Midbrain (tissue), 1 donor: ENCODE measurements at places on chromosomes 6 and 20.

DNA sequence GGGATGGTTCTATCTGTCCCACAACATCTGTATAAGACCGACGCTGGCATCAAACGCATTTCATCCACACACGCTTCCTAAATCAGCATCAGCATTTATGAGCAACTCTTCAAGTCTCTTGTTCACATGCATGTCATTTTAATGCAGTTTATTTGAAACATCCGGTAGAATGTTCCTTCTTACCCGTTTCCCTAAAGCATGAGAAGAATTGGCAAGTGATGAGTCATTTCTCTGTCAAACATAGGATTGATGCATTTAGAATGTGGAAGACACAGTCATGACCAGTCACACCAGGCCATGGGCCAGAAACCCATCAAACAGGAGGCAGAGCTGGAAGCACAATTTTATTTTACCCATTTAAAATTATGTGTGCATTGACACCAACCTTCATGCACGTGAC lies 122.8 kb downstream of the UST start:
- no peak for DNase-seq

GRCh38 chr6:35717449-35718374 lies 19.1 kb upstream of the ARMC12 start:
- DNase-seq, result no peak

- peak; percentile 47 for DNase-seq
These were observed 343 bp downstream of the SNAP91 start for GRCh38 chr6:83708546-83708969.

GRCh38 chr6:140480852-140481251 lies 1106.4 kb upstream of the CITED2 start:
- DNase-seq, result no peak

DNA sequence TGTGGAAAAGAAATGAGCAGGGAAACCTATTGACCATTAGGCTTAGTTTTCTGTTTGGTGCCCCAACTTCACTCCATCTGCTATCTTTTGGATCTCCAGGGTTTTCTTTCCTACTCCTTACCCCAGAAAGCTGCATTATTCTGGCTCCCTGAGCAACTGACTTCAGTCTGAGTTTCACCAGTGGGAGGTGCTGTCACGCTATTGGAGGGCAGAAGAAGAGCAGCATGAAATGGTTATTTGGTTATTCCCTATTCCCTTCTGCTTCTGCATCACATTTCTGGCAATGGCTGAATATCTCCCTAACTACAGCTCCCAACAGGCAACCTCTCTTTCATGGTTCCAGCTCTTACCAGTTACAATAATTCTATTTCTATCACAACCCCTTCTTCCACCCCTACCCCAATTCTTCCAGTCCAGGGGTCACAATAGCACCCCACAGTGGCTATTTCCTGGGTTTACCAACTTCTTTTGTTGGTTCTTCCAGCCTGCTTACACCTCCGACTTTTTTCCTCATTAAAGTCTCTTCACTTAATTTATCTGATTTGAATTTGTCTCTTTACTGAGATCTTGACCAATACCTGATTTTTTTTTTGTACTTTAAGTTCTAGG lies 311.5 kb downstream of the PLCB1 start:
- no peak for DNase-seq

DNA sequence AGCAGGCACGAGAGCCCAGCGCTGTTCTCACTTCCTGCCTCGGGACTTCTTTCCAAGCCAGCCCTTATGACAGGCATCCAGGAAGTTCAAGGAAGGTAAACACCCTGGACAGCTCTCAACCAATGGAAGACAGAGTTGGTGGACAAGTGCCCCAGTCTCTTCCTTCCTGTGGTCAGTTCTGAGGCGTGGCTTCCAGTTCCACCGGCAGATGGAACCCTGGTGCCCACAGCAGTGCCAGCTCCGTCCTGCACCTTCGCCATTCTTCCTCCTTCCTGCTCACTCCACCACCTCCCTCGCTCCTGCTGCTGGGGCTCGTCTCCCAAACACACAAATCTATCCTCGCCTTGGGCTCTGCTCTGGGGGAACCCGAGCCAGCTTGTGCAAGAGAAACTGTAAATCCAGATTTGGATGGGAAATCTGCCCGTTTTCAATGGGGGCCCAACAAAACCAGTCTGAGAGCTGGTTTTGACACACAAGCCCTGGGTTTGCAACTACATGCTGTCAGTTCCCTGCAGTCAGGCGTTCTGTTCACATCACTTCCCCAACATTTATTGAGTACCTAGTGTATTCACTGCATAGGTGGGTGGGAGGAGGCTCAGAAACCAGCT lies 162.7 kb downstream of the GRM4 start:
- no peak for DNase-seq

- no peak for DNase-seq
These were observed 12.9 kb upstream of the PRND start for GRCh38 chr20:4708856-4709255.

DNA sequence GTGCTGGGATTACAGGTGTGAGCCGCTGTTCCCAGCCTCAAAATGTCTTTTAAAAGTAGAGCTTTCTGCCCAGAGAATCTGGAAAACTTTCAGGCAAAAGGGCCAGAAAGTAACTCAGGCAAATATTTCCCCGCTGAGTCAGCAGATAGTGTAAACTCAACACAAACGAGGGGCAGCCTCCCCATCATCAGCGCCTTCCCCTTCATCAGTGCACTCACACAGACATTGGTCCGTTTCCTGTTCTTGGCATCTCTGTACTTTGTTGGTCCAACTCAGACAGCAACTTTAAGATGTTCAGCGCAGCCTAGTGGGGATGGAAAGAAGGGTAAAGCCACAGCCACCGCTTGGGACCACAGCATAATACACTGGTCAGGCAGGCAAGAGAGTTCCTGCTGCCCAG lies 69.5 kb downstream of the CSE1L start:
- DNase-seq, result no peak

- DNase-seq, result no peak
These were observed 31.5 kb upstream of the EDN3 start for GRCh38 chr20:59268870-59269269.

DNA sequence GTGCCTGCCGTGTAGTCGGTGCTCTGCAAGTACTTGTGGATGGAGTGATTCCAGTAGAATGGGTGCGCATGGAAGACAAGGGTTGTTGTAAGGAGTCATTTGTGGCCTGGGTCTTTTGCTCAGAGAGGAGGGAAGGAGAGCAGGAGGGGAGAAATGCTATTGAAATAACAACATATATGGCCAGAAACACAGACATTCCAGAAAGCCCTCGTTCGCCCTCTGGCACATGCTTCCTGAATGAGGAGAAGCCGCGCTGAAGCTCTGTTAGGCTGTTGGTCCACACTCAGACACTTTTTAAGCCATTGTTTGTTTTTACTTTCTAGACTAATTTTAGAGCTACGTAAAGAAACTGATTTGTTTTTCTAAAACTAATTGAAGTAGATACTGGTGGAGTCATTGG lies 107.4 kb downstream of the RPP40 start:
- no peak for DNase-seq

- no peak for DNase-seq
These were observed 77.5 kb downstream of the FKBP5 start for GRCh38 chr6:35611240-35611639.

DNA sequence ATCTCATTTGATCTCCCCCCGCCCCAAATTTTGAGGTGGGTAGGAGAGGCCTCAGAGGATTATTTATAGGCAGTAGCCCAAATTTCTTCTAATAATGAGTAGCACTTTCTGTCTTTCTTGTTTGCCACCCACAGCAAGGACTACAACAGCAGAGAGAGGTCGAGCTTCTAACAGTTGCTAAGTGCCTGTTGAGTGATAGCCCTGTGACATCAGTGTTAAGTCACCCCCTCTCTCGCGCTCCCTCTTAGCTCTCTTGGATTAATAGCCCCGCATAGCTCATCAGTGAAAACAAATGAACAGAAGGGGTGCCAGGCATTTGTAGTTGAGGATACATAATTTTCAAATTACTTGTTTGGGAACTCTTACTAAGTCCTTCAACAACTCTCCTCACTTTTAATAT lies 3.5 kb downstream of the ANKRD60 start:
- DNase-seq, result no peak

DNA sequence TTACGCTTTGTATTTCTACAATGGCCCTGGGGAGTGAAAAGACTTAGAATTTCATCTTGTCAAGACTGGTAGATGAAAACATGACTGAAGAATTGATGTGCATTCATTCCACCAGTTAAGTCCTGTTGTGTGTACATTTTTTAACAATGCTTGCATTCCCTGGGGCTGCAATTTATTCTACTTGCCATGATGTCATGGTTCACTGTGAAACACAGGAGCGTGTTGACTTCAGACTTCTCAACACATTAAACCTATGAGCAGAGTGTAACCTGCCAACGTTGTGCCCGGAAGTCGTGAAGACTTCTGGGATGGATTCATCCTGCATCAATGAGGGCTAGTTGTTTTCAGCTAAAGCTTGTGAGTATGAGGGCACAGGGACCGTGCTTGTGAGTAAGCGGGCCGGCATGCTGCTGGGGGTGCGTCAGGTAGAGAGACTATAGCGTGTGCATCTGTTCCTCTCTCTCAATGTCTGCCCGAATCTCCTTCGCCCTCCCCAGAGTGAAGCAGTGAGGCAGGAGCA lies 26.3 kb upstream of the RIMS4 start:
- DNase-seq, result no peak

DNA sequence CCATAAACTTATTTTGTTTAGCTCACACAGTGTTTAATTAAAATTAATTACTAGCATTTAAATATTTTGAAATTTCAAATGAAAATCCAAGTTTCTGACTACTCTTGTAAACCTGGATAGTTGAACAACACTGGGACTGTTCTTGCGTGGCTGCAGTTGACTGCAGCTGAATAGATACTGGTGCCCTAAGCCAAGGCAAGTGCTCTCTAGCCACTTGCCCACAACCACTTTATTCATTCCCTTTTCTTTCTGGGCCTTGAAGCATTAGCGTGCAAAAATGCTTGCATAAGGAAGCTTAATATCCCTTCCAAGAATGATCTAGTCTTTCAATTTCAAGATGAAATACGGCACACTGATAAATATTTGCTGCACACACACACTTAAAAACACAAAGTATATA lies 676.0 kb upstream of the MARCKS start:
- DNase-seq, result peak; percentile 30

GRCh38 chr20:33490934-33491656 lies 1.2 kb downstream of the CBFA2T2 start:
- no peak for DNase-seq
